ENCODE measurements at places on chromosomes 7 and 10.
A peak's percentile ranks its signal among the peaks of the same experiment; 100 is the strongest.

DNA sequence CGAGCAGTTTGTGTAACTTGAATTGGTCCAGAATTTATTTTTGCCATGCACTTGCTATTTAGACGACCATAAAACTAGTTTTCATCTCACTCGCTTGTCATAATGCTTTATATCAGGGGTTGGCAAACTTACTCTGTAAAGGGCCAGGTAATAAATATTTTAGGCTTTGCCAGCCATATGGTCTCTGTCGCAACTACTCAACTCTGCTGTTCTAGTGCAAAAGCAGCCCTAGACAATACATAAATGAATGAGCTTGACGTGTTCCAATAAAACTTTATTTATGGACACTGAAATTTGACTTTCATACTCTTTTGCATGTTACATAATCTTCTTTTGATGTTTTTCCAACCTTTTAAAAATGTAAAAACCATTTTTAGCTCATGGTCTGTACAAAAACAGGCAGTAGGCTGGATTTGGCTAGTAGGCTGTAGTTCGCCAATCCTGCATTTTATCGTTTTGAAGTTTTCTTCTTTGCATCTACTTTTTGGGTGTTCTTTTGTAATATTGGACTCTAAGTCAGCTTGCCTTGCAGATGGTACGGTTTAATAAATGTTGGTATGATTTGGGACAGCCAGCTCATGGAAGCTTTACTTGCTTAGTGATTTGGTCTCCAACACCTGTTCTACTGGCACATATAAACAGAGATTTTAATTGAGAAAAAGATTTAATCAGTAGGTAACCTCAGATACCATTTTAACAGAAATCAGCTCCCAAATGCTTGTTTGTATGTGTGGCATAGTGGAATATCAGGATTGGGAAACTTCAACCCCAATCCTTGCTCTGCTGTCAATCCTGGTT, 25.6 kb downstream of the SND1 start:
- no peak for DNase-seq

- no peak for DNase-seq
These were observed 70.2 kb upstream of the ANK3 start for GRCh38 chr10:60459701-60460457.

- DNase-seq, result no peak
These were observed 220.5 kb downstream of the CCSER2 start for GRCh38 chr10:84548869-84549268.

GRCh38 chr7:70270149-70270548, 671.9 kb downstream of the AUTS2 start:
- no peak for DNase-seq

DNA sequence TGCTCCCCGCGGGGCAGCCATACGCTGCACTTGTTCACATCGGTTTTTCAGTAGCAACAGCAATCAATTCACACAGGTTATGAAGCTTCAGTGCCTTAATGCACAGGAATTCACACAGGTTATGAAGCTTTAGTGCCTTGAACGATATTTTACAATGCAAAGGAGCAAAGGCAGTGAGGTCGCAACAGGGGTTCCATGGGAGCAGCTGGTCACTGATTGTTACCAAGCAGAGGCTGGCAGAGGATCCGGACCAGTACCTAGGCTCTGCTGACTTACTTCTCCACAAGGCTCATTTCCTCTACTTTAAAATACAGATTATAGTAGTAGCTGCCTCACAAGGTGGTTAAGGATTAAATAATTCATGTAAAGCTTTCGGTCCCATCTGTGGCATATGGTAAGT, 95.2 kb upstream of the ODAD2 start:
- no peak for DNase-seq

DNA sequence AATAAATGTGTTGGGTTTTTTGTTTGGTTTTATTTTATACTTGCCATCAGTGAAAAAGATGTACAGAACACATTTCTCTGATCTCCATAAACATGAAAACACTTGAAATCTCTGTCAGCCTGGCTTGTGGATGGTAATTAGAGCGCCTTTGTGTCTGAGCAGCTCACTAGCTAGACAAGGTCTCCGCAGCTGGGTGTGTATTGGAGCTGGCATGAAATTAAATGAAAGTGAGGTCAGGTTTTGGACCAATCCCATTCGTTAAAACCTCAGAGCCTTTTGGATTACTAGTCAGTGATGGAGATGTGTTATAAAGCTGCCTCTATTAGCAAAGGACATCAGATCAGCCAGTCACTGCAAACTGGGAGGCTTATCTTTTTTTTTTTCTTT, 2.7 kb downstream of the FRAT1 start:
- no peak for DNase-seq

GRCh38 chr10:63504145-63504881, 16.9 kb upstream of the REEP3 start:
- no peak for DNase-seq

- no peak for DNase-seq
These were observed 137.6 kb upstream of the VWC2 start for GRCh38 chr7:49635800-49636199.

- DNase-seq, result no peak
These were observed 2.1 kb upstream of the AGR3 start for GRCh38 chr7:16883918-16884317.

DNA sequence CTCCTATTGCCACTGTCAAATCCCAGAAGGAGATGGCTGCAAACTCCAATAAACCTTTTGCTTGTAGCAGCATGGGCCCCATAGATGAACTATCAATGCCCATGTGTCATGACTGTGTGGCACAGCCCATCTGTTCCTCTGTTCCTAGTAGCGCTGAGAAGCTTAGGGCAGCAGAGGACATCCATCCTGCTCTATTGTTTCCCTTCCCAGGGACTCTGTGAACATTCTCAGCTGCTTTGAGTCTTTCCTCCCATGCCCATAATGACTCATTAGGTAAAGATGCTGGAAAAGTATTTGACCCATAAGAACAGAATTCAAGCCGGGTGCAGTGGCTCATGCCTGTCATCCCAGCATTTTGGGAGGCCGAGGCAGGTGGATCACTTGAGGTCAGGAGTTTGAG, 28.3 kb downstream of the STMP1 start:
- DNase-seq, result no peak

GRCh38 chr10:52864201-52865106, 91.9 kb upstream of the MBL2 start:
- DNase-seq, result no peak

GRCh38 chr10:101575580-101576210, 12.4 kb downstream of the POLL start:
- no peak for DNase-seq

- DNase-seq, result no peak
These were observed 40.5 kb downstream of the PDE6C start for GRCh38 chr10:93652857-93653256.

DNA sequence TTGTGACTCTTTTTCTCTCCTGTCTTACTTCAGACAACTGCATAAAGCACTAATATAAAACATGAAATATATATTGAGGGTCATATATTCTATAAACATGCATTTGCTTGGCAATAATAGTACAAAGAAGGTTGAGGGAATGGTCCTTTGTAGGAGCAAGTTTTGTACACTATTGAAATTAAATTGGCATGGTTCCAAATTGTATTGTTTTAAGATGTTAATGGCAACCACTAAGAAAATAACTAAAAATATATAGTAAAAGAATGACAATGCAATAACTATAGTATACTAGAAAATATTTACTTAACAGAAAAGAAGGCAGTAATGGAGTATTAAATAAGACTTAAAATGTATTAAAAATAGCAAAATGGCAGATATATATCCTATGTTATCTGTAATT, 33.7 kb upstream of the KAT6B start:
- no peak for DNase-seq

GRCh38 chr10:7405637-7406036, 5.2 kb downstream of the SFMBT2 start:
- no peak for DNase-seq

DNA sequence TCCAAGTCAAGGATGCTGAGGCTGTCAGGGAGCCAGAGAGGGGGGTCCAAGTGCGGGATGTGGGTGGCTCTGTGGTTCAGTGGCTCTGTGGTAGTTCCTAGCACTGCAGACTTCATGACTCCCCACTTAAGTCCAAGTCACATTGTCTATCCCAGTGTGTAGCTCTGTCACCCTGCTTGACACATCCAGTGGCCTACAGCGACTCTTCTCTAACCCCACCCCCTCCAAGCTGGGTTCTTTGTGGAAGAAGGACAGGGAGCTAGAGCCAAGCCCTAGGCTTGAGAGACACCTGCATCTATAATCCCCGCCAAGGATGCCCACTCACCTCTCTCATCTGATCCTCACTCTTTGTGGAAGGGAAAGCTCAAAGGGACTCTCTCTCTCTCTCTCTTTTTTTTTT, 57.6 kb downstream of the ADCYAP1R1 start:
- DNase-seq, result no peak

DNA sequence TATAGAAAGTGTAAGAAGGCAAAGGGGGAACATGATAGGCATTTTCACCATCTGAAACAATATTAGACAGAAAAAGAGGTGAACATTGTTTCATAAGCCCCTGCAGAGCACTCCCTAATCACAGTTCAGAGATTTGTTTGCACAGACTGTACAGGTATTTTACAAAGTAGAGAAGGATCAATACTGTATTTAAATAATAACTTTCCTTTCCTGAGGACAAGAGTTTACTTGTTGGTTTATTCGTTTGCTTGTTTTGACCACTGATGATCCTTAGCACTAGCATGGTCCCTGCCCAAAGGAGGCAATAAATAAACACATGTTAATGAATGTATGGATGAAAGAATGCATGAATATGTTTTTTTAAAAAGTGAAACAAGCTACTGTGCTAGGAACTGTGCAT, 690.1 kb upstream of the COBL start:
- no peak for DNase-seq

GRCh38 chr7:34807548-34808340, 149.7 kb downstream of the NPSR1 start:
- DNase-seq, result no peak

GRCh38 chr7:33539198-33539597, 366.1 kb upstream of the BMPER start:
- no peak for DNase-seq

GRCh38 chr10:90911133-90912051, 9.5 kb downstream of the ANKRD1 start:
- DNase-seq, result peak; percentile 27
